NCI-H1417 treated with DMSO at 0.1 percent for 48 hours (cell line): ENCODE measurements at places on chromosomes 7 and 10.
A peak's percentile ranks its signal among the peaks of the same experiment; 100 is the strongest.

DNA sequence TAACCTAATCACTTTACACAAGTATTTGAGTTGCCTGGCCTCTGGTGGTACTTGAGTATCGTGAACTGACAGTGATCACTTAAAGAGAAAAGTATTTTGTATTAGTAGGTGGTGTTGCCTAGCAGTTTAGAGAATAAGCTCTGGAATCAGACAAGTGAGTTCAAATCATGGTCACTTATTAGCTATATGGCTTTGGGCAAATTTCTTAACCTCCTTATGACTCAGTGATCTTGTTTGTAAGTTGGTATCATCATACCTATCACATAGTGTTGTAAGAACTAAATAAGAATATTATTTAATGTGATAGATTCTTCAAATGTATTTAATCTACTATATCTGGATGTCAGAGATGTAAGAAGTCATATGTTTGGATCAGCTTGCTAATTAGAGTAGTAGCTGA, 163.8 kb downstream of the RNF133 start:
- DNase-seq: no peak

DNA sequence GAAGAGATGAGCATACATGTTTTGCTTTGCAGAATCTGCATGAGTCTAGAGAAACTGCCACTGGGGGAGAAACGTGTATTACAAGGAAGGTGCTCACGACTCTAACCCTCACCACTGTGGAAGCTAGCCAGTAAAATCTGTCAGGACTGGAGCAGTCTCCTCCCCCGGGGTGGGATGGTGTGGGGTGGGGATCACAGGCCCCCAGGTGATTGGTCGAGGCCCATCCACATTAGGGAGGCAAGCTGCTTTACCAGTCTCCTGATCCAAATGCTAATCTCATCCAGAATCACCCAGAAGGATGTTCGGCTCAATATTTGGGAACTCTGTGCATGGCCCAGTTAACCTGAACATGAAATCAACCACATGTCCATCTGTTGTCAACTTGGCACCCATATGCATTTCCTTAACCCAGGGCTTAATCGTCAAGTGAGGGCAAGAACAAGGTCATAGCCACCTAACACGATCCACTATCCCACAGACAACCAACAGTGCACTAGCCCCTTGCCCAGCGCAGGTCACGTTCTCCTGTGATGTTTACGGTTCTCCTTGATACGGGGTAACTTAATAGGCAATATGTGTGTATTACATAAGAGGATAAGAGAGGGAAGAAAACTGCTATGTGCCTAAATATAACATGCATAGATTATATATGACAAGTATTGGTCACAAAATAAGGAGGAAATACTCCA, 40.8 kb downstream of the DNAJB6 start:
- no peak for DNase-seq

DNA sequence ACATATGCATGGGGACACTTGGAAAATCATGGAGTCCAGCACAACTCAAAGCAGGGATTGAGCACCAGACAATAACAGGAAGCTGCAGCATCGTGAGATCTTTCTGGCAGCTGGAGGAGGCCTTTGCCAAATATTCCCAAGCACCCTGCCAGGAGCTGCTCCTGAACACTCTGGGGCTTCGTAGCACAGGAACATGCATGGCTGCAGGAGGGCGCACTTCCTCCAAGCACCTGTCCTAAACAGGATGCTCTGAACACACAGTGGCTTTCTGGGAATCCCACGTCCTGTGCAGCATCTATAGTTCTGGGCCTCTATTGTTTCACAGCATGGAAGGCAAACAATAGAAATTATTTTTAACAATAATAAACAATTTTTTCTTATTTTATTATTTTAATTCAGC, 4.1 kb downstream of the ABLIM1 start:
- no peak for DNase-seq

- no peak for DNase-seq
These were observed 17.3 kb downstream of the ELMO1 start for GRCh38 chr7:37431413-37431812.

- no peak for DNase-seq
These were observed 3.7 kb downstream of the GOT1 start for GRCh38 chr10:99426689-99427088.

- no peak for DNase-seq
These were observed 286.4 kb downstream of the ARHGAP12 start for GRCh38 chr10:31642281-31642680.

DNA sequence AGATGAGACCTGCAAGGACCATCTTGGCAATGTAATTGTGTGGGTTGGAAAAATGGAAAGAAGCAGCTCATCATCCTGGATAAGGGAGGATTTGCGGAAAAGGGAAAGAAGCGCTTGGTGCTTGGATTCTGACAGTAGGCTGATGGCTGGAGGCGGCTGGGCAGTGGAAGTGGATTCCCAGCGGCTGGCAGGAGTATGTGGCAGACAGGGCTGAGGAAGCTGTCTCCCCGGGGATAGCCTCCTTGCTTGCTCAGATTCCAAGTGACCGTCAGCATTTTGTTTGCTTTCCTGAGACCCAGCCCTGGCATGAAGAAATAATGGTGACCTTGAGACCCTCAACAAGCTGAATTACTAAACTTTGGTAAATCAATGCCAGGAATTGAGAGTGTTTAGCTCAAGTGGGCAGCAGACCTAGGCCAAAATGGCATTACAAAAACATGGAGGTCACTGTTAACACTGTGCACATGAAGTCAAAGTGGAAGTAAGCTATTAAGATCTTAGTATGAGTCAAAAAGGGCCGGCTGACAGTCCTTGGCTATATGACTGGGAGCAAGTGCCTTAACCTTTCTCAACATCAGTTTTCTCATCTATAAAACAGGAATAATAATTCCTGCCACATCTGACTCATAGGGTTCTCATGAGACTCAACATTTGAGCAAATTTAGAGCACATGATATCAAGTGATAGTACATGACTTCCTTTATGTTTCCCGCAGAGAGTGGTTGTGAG, 21.3 kb downstream of the SLC25A28 start:
- DNase-seq: no peak

DNA sequence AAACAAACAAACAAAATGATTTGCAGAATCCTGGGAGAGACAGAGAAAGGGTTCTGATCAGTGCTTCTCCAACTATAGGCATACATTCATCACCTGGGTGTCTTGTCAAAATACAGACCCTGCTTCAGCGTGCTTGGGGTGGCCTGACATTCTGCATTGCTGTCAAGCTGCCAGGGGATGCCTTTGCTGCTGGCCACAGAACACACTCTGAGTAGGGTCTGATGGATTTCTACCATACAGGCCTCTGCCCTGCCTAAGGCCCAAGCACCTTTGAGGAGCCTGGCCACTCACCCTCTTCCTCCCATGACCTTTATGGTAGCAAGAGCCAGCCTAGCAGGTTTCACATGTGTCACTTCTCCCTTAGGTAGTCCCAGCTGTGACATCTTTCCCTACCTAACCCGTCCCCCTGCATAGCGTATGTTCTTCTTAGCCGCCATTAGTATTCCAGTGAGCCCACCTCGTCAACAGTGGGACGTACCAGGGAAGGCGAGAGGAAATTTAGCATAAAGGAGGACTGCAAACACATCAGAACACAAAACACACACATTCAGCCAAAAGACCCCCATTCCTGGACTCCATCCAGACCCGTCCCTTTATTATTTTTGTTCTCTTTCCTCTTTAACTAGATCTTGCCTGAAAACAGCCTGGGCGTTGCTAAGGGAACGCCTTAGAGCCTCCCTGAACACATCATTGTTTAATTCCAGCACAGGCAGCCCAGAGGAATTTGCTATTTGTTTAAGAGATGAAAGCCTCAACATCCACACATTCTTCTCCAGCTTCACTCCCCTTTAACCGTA, 43.9 kb upstream of the PODXL start:
- no peak for DNase-seq

DNA sequence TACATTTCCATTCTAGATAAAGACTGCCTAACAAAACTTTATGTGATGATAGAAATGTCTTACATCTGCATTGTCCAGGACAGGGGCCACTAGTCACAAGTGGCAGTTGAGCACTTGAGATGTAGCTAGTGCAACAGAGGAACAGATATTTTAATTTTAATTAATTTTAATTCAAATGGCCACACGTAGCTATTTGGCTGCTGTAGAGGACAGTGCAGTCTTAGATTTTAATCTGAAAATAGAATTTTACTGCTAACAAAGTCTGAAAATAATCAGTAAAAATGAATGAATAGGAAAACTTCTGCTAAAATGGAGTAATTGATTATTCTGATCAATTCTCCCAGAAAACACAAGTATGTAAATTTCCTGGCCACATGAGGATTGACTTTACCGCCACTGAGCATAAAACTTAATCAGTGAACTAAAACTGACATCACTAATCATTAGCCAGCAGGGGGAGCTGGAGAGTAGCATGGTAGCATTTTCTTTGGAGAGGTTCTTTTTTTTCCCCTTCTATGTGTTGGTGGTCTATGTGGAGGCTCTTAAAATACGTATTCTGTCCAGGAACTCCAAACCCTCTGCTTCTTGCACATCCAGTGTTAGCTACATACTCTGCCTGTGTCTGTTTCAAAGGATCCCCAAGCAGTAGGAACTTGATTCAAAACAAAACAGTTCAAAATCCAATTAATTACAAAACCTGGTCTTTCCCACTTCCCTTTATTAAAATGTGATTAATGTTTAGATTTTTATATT, 52.1 kb downstream of the TSPAN12 start:
- DNase-seq: peak; percentile 60

- DNase-seq: no peak
These were observed 25.8 kb downstream of the TACC2 start for GRCh38 chr10:122014652-122015248.

DNA sequence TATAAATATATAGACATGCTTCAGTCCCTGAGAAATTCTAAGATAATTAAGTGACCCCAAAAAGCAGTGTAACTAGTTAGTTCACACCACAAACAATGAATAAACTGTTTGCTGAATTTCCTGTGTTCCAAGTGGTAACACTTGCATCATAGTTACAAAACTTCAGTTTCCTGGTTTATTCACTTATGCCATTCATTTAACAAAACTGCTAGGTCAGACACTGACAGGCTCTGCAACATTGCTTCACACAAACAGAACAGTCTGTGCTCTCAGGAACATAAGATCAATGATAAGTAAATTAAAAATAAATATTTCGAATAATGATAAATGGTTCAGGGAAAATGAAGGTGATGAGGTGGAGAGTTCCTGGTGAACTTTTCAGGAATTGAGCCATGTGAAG, 133.3 kb upstream of the NAMPT start:
- DNase-seq: no peak

DNA sequence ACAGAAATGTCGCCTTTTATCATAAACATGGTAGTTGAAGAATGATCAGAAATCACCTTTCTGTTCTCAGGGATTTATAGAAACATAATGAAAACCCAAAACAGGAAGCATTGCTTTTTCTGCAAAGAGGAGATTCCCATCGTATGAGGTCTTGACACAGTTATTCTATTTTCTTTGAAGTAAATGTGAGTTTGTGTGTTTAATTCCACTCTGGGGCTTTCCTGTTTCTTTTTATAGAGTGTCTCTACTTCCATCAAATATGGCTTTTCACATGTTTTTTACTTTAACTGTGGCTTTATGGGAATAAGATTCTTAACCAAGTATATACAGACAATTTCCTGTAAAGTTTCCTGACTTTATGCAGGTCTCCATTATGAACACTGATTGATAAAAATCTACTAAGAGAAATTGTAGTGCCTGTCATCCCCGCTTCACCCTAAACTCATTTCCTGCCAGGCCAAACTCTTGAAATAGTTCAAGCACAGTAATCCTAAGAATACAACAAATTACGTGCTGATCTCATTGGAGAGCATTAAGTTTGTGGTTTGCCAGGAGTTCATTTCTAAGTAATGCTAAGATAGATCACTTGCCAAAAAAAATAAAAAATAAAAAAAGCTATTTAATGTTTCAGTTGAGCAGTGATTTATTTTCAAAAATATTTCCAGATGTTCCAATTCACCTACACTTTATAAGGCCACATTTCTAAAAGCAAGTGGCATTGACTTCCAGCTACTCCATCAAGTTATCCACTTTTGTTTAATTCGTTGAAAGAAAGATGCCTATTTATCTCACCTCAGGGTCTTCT, 52.2 kb upstream of the SEC61G start:
- DNase-seq: no peak

GRCh38 chr7:140883378-140883777, 41.4 kb downstream of the BRAF start:
- DNase-seq: no peak

DNA sequence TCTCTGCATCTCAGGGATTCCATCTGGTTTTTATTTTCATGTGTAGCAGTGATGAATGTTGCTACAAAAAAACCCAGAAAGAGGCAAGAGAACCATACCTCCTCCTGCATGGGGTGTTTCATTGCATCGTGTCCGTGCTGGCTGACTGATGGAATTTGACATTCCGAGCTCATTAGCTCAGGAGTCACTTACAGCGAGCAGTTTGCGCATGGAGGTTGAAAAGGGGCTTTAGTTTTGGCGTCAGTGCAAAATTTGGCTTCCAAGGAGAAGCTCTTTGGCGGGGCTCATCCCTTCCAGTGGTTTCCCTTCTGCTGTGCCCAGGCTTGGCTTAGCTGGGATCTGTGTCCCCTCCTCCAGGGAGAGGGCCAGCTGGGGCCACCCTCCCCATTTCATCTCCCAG, 25.8 kb downstream of the EMX2 start:
- no peak for DNase-seq

- DNase-seq: no peak
These were observed 133.0 kb upstream of the NEBL start for GRCh38 chr10:21030091-21030490.

DNA sequence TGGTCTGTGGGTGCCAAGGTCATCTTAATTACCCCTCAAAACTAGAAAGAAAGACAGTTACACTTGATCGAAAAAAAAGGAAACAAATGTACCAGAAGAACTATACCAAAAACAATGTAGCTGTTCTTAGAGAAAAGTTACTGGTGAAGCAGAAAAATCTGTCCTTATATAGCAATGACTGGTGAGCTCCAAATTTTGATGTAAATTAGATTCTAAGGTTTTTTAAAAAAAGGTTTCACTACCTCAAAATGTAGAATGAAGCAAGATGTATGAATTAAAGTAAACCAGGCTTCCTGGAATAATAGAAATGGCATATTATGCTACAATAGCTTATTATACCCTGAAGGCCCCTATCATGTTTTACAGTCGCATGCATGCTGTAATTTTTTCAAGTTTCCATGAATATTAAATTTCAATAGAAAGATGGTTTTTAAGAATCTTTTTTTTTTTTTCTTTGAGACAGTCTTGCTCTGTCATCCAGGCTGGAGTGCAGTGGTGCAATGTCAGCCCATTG, 28.4 kb upstream of the FKBP9 start:
- no peak for DNase-seq

- DNase-seq: no peak
These were observed 21.5 kb downstream of the CH25H start for GRCh38 chr10:89185658-89186057.

GRCh38 chr7:137998250-137998649, 3.6 kb downstream of the CREB3L2 start:
- DNase-seq: no peak
